ENCODE measurements at places on chromosomes 11 and 22.

DNA sequence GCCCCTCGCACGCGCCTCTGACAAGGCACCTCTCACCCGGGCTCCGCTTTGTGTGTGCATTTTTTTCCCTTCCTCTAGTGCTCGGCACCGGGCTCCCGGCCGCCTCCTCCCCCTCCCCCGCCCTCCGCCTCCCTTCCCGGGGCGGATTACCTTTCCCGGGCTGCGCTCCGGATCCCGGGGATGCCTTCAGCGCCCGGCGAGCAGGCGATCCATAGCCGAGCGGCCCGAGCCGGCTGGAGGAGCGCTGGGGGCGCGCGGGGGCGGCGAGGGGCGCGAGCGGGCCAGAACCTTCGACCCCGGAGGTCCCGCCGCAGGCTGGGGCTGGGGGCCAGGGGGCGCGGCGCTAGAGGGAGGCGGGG, 282 bp downstream of the MPPED2 start:
- DNase-seq, result no peak

DNA sequence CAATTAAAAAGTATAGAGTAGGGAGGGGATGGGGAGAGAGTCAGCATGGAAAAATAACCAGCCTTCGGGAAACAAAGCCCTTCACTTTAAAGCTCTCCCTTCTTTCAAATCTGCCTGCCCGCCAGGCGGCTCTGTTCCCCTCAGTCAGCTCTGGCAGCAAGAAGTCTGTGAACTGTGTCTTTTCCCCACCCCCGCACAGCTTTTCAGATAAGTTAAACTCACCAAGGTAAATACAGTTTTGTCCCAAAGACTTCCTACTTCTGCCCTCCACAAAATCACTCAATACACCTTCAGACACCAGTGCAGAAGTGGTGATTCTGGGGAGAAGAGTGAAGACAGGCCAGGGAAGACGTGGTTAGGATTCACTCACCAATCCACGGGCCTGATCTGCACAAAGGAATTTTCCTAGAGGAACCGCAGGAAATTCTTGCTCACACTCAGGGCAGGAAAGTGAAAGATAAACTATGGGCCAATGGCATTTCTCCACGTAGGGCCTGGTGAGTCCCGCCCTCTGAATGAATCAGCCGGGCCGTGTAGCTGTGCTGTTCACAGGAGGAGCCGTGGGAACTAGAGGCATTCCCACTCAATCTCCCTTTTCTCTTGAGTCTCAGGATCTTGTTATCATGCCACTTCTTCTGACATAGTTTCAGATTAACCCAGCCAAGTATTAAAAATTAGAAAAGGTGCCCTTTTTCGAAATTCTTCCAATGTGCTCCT, at the start of gene TRIM5:
Gene TRIM5 (minus strand): TSS at position 429 of the 717 bp plus-strand sequence. CDS start 4,897 bp downstream, outside the sequence.
- DNase-seq, result peak; percentile 25

DNA sequence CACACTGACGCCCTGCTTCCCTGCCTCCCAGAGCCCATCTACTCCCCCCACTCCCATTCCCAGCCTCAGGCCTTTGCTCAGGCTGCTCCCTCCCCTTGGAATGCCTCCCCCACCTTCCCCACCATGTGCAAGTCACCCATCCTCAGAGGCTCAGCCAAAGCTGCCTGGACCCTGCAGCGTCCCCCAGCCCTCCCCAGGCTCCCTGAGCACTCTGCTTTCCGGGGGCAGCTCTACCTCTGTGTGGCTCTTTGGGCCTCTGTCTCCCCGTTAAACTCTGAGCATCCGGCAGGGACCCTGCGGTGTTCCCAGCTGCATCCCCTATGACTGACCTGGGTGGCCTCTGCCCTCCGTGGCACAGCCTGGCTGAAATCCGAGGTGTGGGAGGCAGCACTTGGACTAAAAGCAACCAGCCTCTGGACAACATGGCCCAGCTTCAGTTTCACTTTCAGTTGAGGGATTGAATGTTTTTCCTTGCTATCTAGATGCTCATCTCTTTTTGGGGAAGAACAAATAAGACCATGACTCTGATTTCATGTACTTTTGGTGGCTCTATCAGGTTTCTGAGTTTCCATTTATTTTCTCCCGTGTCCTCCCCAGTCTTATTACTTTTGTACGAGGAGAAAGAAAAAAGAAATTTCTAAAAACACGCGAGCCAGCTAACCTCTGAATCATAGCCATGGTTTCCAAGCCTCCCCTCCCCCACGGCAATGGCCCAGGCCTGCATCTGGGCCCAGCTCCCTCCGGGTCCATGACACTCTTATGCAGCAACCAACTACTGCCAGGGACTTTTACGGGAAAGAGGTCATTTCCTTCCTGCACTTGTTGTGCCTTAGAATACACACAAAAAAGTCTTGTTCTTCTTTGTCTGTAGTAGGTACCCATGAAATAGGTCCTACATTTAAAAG, 3.8 kb downstream of the APOL3 start:
- DNase-seq, result no peak

DNA sequence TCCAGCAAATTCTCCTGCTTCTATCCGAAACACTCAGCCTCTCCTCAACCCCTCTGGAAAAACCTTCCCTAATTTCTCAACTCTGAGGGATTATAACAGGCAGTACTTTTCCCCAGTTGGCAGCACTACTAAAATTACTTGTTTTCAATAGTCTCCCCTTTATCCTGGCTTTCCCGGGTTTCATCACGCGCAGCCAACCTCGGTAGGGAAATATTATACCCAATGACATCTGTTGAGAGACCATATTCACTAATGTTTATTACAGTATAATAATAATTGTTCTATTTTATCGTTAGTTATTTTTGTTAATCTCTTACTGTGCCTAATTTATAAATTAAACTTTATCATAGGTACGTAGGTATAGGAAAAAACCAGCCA, 330 bp upstream of the POLD3 start:
- DNase-seq, result no peak
